ENCODE measurements at places on chromosomes 7 and 10.

GRCh38 chr10:642186-642890 is 47.1 kb downstream of the DIP2C start:
- DNase-seq = no peak

DNA sequence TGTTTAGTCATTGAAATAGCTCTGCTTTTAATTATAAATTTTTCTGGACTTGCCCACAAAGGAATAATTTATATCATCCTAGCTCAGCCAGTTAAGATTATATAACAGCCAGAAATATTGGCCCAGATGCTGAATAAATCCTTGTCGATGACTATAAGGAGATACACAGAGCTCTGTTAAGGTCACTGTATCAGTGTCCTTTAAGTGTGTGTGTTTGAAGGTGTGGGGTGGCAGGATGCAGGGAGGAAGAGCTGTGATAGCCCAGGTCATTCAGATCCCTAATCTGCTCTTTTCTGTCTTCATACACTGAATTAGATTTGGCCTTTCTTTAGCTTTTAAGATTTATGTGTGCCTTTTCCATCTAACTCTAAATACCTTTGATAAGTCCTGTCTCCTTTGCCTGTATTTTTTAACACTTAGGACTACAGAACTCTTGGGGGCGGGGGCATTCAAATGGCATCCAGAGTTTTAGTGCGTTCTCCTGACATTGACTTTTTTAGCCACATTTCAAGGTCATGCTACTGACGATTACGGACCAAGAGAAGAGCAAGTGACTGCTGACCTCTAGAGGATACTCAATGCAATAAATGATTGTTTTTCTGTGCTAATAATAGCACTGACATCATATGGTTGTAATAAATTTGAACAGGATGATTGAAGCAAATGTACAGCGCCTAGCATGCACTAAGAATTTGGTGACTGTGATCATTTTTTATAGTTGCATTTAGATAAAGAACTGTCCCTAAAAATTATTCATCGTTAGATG is 172.3 kb downstream of the CACNB2 start:
- peak; percentile 26 for DNase-seq

- no peak for DNase-seq
These were observed 111.0 kb downstream of the TCF7L2 start for GRCh38 chr10:113061054-113061430.

DNA sequence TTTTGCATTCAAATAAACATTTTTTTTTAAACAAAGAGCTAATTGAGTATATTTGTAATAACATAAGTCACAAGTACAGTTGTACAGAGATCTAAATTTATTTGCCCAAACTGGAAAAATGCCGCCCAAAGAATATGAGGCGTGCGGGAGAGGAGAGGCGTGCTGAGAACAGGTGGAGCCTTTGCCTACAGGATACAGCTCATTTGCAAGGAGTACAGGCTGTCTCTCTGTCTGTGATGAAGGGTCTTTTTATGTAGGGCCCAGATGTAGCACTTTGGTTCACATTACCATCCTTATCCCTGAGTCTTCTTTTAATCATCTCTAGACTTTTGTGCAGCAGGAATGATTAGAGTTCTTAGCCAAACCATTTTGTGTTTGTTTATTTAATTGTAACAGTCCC is 58.2 kb downstream of the POU6F2 start:
- DNase-seq = no peak

DNA sequence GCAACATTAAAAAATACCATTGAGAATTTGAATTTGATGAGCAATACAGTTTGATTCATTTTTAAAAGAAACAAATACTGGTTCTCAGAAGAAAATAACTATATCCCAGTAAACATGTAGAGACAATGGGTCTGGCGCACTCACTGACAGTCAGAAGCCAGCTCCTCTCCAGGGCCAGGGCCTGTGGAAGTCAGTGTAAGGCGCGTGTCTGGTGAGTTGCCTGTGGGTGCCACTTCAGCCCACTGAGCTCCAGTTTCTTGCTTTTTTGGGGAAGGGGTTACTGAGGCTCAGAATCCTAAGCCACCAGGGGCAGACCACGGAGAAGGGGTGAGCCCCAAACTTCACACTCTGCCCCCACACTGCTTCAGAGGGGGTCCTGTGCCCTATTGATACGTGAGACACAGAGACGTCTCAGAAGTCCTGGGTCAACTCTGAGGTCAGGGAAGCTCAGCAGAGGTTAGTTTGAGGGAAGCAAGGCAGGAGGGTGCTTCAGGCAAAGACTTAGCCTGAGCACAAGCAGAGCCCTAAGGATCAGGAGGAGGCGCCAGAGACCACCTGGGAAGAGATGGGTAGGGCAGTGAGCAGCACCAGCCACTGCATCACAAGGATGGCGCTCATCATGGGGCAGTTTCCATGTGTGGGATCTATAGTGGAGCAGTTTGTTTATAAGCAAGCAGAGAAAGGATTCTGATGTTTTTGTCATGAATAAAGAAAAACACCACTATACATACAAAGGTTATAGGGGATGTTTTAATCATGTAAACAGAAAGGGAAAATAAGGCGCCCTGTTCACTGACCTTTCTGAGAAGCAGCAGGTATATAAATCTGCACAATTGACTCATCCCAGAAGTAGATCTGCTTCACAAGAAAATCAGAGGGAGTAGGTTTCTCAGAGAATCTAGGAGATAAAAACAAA is 95.7 kb downstream of the PKD1L1 start:
- no peak for DNase-seq

DNA sequence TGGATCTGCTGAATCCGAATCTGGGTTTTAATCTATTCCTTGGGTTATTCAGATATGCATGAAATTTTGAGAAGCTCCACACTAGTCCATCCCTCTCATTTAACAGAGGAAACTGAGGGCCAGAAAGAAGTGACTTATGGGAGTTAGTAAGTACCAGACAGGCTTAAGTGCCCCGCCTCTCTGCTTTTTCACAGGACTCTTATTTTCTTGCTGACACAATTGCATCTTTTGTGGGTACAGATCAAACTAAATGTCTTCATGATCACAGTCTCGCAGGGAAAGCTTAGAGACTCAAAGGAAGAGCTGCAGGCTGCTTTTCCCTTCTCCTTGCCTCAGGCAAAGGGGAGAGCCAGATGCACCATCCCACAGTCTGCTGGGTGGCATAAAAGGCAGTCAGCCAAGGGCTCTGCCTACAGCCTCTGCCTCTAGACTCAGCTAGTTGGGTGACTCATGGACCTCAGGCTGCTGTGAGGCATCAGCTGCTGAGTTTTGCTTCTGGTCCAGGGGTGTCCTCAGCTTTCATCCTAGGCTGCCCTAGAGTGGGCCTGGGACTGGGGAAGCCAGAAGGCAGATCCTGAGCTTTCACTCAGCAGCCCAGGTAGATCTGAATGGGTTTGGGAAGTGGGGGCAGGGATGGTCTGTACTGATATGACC is 11.6 kb downstream of the GOLGA7B start:
- no peak for DNase-seq

DNA sequence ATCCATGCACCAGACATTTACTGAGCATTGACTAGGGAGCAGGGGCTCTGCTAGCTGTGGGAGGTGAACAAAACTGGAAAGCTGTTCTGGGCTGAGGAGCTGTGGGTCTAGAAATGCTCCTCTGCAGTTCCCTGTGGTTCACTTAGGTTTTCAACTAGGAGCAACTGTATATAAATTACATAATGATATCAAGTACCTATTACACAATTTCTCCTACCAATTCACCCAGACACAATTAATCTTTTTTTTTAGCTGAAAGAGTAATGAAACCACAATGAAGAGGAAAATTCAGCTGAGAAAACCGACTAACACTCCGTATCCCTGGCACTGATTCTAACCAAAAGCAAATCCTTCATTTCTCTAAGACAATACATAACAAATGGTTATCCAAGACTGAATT is 39.4 kb downstream of the COL28A1 start:
- no peak for DNase-seq

DNA sequence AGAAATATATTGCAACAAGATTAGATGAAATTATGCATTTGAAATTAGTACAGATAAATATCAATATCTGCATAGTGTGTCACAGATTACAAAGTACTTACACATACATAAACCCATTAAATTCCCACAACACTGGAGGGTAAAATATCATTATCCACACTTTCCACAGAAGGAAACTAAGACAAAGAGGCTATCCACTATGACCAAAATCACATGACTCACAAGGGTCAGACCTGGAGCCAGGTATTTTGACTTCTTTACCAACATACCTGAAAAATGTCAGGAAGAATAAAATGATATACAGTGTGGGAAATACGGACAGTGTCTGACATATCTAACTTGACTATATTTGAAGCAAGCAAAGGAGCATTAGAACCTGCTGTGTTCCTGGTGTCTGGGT is 34.1 kb downstream of the HYCC1 start:
- DNase-seq = no peak

DNA sequence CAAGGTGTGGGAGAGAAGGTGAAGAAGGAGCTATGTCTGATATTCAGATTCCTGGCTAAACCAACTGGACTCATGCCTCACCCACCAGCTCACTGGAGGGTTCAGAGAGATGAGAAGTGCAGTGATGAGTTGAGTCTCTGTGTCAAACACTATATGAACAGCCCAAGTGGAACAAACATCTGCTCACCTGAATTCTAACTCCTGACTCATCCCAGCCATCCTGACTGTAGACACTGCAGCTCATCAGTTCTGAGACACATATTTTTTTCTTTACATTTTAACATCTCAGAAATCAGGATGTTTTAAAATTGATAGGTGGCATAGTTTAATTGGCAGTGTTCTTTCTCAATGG is 27.3 kb downstream of the GSDME start:
- no peak for DNase-seq

DNA sequence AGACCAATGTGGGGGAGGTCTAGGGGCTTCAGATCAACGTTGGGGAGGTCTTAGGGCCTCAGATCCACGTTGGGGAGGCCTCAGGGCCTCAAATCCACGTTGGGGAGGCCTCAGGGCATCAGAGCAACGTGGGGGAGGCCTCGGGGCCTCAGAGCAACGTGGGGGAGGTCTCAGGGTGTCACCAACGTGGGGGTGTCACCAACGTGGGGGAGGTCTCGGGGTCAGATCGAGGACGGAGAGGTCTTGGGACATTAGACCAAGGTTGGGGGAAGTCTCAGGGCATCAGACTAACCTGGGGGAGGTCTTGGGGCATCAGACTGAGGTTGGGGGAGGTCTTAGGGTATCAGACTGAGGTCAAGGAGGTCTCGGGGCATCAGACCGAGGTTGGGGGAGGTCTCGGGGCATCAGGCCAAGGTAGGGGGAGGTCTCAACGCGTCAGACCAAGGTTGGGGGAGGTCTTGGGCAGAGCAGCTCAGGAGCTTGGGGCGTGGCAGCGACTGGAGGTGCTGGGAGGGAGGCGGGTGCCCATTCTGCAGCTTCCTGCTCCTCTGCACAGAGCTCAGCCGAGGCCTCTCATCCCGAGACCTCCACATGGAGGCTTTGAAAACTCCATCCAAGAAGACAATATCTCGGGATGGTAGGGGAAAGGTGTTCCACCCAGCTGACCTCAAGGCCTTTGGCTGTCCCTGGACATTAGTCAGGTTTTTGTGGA is 159.8 kb downstream of the WDR37 start:
- DNase-seq = no peak

DNA sequence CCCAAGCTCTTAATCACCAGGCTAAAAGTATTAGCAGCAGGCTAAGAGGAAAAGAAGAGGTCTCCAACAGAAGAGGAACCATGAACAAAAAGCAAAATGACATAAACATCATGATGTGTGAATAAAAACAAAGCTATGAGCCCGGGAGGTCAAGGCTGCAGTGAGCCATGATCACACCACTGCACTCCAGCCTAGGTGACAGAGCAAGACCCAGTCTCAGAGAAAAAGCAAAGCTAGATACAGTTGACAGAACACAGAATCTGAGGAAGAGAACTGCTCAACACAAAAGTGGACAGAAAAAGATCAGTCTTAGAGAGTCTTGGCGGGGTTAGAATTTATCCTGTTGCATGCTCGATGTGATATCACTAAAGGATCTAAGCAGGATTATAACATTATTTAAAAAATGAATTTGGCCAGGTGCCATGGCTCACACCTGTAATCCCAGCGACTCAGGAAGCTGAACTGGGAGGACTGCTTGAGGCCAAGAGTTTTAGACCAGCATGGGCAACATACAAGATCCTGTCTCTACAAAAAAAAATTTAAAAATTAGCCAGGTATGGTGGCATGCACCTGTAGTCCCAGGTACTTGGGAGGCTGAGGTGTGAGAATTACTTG is 37.5 kb downstream of the NT5C2 start:
- DNase-seq = no peak

DNA sequence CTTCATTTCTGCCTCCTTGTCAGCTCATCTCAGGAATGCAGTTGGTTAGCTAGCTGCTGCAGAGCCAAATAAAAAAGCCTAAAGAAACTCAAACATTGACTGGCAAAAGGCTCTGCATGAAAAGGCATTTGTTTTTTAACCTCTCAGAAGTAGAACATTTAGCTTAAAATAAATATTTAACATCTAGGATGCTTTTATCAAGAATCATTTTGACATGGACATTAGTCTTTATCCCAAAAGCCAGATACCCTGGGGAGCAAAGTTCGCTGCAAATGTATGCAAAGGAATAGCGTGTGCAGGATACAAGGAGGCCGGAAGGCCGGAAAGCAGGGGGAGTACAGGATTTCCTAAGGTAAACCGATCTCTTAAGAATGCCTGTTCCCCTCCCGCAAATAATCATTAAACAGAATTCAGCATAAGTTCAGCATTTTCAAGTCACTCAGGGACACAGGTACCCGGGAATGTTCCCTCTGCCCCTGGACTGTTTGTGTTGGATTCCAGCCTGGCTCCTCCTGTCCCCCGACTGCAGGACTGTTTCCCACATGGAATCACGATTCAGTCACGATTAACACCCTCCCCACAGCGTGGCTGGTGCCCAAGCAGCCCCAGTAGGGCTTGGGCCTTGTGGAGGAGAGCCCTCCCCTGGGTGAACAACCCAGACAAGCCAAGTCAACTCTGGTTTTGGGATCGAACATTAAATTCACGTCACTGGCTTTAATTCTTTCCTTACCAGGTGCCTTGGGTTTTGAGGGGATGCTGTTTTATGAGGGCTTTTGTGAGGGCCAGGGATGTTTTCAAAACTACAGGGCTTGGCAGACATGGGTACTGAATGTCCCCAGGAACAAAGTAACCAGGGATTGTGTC is 97.8 kb downstream of the HIPK2 start:
- DNase-seq = no peak

DNA sequence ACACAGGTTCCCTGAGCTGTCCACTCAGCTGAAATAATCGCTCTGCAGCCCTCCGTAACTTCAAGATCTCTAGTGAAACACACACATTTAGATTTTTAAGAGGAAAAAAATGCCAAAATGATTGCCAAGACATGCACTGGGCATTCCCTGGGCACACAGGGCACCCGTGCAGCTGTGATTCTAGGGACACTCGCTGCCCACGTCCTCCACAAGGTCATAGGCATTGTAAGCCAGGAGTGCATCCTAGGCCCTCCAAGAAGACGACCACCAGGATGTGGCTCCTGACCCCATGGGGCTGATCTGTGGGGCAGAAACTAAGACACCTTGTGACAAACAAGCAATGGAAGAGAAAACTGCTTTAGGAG is 563.3 kb downstream of the PTPRN2 start:
- no peak for DNase-seq

- peak; percentile 31 for DNase-seq
These were observed 16.6 kb upstream of the FAM170B start for GRCh38 chr10:49150426-49150825.
